ENCODE measurements at places on chromosomes 12 and 14.

- no peak for DNase-seq
Observed at GRCh38 chr14:77377502-77377844, 294 bp downstream of the SAMD15 start.

- no peak for DNase-seq
Observed at GRCh38 chr12:109947521-109947920, 47.4 kb downstream of the TCHP start.

GRCh38 chr14:65346474-65346873 lies 66.1 kb upstream of the FUT8 start:
- DNase-seq = no peak

GRCh38 chr14:104137297-104138097 lies 890 bp upstream of the KIF26A start:
- DNase-seq = peak; percentile 5

DNA sequence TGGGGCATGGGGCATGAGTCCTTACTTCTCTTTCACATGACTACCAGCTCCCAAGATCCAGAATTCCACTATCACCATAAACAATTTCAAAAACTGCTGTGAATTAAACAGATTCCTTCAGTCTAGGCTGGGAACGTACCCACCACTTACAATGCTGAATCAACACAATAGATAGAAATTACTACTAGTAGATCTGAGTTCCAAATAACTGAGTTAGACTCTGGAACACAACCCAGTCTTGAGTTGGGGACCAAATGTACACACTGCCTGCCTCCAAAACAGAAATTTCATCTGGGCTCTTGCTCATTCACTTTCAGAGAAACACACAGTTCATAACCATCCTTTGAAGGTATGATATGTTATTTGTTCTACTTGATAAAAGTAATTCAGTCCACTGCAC lies 8.9 kb downstream of the CORO1C start:
- no peak for DNase-seq

GRCh38 chr14:100694579-100695422 lies 31.9 kb upstream of the DLK1 start:
- no peak for DNase-seq

- DNase-seq = no peak
Observed at GRCh38 chr12:32507942-32508320, 108.6 kb downstream of the FGD4 start.

GRCh38 chr14:20681348-20682126 lies 2.8 kb upstream of the RNASE4 start:
- DNase-seq = peak; percentile 64

- DNase-seq = no peak
Observed at GRCh38 chr12:121490401-121491281, 90.2 kb downstream of the KDM2B start.

- no peak for DNase-seq
Observed at GRCh38 chr12:88469154-88469553, 111.1 kb downstream of the KITLG start.

DNA sequence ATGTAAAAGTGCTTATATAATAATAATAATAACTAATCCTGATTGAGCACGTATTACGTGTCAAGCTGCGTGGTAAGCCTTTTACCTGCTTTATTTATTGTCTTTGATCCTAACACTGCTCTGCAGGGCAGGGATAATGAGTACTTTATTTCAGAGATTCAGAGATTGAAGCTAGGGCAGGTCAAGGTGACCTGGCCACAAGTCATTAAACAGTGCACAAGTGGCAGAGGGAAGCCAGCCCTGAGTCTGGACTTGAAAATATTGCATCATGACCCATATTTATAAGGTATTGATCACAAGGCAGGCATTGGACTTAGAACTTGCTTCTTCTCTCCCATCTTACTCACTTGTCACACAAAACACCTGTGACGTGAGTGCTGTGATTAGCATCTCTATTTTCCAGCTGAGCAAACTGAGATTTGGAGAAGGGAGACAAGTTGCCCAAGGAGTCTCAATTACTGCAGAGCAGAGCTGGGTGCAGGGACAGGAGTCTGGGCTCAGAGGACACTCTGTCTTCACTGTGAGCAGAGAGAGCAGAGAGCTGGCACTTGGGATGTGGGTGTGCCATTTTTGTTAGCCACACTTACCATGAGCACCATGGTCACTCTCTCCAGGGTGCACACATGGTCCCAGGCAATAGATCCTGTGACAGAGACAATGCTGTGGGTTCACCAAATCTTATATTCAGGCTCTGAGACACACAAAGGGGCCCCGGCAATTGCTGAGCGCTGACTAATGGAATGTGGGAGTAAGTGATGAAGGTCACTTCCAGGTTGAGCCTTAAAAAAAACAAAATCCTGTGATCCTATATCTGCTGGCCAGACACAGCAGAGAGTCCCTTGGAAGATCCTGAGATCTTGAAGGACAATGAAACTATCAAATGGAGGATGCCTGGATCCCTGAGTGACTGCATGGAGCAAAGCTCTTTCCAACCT lies 113.2 kb upstream of the MED13L start:
- no peak for DNase-seq

DNA sequence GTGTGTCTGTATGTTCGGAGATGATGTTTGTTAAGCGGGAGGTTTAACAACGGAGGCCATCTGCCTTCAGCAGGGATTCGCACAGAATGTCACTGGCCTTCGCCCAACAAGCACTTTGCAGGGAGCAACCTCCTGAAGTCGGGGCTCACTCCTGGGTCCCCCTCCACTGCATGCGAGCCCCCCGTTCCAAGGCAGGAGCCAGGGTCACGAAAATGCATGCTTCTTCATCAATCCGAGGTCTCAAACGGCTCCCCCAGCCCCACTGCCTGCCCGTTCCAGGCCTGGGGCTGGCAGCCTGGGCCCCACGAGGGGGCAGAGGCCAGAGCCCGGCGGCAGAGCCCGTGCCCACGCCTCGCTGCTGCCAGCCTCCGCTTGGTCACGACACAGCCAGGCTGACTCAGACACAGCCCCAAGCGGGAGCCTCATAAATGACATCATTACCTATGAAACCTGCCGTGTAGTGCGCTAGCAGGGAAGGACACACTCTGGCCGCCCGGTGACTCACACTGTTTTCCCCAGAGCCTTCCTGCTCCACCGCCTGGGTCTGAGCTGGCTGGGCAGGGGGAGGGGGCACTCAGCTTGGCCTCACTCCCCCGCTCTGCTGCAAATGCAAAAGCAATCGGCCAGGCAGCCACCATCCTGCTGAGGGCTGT lies 169.5 kb upstream of the RTL1 start:
- no peak for DNase-seq

DNA sequence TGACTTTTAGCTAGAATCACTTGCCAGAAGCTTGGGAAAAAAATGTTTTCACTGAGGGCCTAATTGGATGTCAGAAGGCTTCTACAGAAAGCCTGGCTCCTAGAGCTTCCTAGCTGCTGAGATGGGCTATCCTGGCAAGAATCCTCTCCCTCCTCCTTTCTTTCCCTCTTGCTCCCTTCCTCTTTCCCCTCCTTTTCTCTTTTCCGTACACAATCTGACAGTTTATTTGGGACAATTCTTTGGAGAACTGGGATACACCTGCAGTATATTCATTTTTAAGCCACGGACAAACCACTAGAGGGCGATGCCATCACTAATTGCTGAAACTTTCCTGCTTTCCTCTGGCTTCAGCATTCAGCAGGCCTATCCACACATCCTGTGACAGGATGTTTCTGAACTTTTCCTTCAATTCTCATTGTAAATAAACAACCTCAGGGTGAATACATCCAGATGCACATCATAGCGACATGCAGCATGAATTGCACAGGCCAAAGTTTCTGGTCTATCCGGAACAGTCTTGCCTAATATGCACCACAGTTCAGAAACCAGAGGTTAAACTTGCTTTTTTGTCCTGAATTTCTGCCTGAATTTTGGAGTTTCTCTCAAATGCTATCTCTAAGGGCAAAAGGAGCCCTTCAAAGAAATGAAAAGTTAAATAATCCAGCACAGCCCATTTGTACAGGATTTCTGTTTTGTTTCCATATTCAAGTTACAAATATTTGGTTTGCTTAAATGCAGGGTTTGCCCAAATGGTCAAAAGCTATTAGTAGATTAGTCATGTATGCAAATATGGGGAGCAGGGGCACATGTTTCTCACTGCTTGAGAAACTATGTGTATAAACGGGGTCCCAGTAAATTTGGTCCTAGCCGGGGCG lies 142.8 kb downstream of the PAWR start:
- DNase-seq = no peak

GRCh38 chr14:22391908-22392565 lies 197.0 kb downstream of the DAD1 start:
- DNase-seq = no peak

DNA sequence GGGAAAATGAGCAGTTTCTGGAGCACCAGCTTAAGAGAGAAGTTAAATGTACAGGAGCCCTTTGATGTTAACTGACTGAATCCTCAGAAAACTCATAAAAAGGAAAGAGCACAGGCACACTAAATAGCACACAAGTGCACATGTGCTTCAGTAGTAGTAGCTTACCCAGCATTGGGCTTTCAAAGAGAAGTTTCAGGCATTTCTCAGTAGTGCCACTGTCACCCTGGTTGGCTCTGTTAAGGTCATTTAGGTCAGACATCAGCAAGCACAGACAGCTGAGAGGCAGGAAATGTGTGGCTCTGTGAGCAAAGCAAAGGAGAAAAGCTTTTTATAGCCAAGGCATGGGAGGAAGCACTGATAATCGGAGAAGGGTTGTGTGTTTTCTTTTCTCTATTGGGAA lies 96.3 kb upstream of the HIF1A start:
- no peak for DNase-seq

DNA sequence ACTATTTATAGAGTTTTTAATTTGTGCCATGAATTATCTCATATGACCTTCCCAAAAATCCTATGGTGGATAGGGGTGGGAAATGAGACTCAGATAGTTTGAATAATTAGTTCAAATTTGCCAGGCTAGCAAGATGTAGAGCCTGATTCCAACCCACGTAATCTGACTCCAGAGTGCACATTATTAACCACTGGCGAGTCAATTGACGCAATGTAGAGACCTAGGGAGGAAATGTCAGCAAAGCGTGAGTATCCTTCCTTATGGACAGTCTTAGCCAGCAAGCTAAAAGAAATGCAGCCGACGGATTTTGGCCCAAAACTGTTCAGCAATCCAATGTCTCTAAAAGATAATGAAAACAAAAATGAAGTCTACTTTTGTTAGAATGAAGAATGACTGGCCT lies 193.3 kb upstream of the KRR1 start:
- no peak for DNase-seq

GRCh38 chr14:34113005-34113511 lies 162.2 kb upstream of the EGLN3 start:
- no peak for DNase-seq

DNA sequence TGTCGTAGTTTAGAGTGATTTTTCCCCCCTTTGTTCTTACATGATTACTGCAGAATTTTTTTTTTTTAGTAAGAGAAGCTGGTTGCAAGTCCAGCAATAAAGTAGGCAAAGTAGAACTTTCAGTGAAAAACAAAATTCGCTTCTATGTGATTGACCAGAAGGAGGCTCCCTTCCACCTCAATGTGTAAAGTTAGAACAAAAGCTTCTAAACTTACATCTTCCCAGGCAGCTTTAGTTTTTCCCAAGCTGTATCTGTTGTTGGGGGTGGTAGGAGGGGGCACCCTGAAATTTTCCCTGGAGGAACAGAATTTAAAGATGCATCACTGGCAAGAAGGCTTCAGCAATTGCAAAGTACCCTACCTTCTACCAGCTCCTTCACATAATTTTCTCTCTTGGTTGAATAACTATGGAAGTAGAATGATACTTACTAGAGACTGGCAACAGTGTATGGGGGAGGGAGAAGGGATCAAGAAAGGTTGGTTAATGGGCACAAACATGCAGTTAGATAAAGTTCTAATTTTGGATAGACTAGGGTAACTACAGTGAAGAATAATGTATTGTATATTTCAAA lies 87.3 kb upstream of the E2F7 start:
- no peak for DNase-seq

DNA sequence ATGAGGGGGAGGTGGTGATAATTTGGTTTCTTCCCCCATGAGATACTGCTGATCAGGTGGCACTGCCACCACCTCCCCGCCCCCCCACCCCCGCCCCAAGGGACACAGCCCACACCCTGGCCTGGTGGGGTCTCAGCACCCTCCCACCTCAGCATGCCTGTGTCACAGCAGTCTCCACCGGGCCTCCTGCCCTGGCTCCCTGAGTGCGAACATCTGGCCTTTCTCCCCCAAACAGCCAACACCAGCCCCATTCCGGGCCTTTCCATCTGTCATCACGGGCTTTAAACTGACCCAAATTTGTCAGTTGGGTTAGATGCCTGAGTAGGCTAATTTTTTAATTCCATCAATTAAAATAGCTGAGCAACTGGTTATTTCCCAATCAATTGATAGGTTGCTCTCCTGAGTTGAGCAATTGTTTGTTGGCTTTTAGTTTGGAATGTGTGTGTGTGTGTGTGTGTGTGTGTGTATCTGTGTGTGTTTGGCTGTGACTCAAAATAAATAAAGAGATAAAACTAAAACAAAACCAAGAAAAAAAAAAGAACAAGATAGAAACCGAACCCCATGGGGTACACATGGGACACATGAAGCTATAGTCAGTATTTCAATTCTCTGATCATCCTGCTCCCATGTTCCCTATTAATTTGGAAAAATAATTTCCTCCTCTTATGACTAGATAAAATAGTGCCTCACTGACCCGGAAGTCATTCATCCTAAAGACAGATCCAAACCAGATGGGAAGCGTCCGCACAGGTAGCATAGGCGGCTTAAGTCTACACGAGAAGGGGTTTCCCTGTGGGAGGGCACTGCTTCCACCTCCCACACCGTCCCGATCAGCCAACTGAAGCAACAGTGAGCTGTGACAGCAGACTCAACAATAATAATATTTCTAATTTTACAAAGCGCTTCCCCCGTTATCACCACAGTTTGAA lies 7.4 kb downstream of the SERPINA12 start:
- DNase-seq = no peak

- DNase-seq = no peak
Observed at GRCh38 chr14:25929881-25930615, 667.8 kb downstream of the NOVA1 start.

- no peak for DNase-seq
Observed at GRCh38 chr12:46439793-46440511, 67.4 kb upstream of the SLC38A2 start.

GRCh38 chr12:6724409-6724797 lies 557 bp downstream of the COPS7A start:
- DNase-seq = no peak

DNA sequence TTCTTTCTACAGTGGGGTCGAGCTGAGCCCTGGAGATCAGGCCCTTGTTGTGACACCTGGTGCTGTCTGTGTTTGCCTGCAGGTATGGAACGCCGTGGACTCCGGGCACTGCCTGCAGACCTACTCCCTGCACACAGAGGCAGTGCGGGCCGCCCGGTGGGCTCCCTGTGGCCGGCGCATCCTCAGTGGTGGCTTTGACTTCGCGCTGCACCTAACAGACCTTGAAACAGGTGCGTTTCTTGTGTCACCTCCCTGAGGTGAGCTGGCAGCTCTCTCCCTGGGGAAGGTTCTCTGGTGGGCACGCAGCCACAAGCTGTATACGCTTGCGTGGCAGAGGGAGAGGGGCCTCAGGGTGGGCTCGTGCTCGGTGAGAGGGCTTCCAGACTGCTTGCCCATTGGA lies 119.3 kb downstream of the BEGAIN start:
- DNase-seq = no peak

DNA sequence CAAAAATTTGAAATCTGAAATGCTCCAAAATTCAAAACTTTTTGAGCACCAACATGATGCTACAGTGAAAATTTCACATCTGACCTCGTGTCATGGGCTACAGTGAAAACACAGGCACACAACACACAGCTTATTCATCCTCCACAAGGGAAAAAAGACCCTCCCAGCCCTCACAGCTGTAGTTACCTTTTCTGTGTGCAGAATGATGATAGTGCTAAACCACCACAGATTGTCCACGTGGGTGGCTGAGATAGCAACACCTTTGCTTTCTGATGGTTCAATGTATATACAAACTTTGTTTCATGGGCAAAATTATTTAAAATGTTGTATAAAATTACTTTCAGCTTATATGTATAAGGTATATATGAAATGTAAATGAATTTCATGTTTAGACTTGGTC lies 46.8 kb downstream of the FRS2 start:
- no peak for DNase-seq
